ENCODE measurements at places on chromosomes 1 and 21.

- DNase-seq = no peak
Observed at GRCh38 chr1:153561466-153561985, 4.1 kb downstream of the S100A2 start.

DNA sequence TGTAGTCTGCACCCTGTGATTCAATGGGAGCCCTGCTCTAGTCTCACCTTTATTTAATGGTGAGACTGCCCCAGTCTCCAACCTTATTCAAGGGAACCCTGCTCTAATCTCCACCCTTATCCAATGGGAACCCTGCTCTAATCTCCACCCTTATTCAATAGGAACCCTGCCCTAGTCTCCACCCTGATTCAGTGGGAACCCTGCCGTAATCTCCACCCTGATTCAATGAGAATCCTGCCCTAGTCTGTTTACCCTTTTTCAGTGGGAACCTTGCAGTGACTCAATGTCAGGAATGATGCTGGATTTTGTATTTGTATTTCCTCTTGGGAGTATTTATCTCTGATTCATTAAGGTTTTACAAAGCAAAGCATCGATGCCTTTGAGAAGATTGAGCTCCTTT, 39.5 kb downstream of the TRPM2 start:
- no peak for DNase-seq

GRCh38 chr21:43726686-43727518, 8.0 kb downstream of the PDXK start:
- no peak for DNase-seq

DNA sequence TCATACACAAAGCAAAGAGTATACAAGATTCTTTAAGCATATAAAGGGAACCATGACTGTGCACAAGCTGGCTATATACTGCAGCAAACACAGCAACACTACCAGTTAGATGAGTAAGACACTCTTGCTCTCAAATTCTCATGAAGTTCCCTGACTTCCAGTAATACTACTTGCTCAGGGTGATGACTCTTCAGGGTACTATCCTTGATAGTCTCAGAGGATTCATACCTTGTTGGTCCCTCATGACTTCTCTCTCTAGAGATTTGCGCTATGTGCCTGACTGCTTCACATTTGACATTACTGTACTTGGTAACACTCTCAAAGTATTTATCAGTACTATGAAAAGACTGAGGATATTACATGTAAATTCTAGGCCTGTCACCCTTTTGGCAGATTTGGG, 159.8 kb upstream of the ZRANB2 start:
- DNase-seq = no peak
